ENCODE measurements at places on chromosomes 1 and 21.
A peak's percentile ranks its signal among the peaks of the same experiment; 100 is the strongest.

- no peak for DNase-seq
These were observed 24.7 kb upstream of the CNN3 start for GRCh38 chr1:94951509-94952208.

DNA sequence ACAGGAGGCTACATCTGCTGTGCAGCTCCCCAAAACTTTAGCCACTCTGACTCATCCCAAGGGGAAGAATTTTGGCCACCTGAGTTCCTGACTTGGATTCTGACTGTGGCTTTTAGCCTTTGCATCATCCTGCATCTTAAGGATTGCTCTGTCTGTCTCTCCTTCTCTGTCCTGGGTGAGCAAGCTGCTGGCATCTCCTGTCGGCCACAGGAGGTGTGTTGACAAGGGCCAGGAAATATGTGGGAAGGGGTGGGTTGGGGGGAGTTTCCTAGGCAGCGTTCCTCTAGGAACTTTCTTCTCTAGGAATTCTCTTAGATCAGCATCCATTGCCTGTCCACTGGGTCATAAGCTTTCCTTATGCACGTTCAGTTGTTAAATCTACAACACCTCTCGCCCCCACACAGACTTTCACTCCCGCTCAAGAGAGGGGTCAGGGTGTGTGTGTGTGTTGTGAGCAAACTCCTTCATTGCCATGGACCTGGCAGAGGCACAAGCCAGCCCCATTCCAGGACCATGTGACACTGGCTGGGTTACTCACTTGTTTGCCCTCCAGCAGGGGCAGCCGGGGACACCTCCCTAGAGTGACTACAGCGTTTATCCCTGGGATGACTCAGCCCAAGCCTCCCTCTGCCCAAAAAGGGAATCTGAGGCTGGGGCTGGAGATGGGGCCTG lies 145.0 kb upstream of the DUSP10 start:
- DNase-seq: no peak

GRCh38 chr1:224632921-224633321 lies 16.8 kb downstream of the CNIH3 start:
- DNase-seq: no peak

- DNase-seq: peak; percentile 53
These were observed 428.4 kb upstream of the B3GALT2 start for GRCh38 chr1:193614817-193615216.

GRCh38 chr1:5297886-5298239 lies 643.5 kb downstream of the AJAP1 start:
- DNase-seq: no peak

- DNase-seq: no peak
These were observed 61.8 kb upstream of the PGBD5 start for GRCh38 chr1:230487773-230488428.

- no peak for DNase-seq
These were observed 33.5 kb downstream of the EPHA2 start for GRCh38 chr1:16122350-16122881.

GRCh38 chr1:63255153-63255552 lies 67.2 kb upstream of the FOXD3 start:
- no peak for DNase-seq

DNA sequence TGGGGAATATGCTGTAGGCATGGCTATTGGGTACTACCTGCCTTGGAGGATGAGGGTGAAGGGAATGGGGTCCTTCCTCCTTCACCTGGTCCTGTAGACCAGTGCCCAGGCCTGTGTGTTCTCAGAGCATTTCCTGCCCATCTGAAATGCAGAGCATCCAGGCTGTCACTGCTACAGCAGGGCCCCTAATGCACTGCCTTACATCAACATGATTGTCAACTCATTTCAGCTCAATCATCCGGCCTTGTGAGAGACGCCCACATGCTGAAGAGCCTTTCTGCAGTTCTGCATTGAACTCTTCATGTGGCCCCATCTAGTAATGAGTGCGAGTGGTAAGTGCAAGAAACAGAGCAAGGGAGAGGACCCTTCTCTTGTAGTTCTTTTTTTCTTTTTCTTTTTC lies 39.8 kb upstream of the SRP9 start:
- no peak for DNase-seq

DNA sequence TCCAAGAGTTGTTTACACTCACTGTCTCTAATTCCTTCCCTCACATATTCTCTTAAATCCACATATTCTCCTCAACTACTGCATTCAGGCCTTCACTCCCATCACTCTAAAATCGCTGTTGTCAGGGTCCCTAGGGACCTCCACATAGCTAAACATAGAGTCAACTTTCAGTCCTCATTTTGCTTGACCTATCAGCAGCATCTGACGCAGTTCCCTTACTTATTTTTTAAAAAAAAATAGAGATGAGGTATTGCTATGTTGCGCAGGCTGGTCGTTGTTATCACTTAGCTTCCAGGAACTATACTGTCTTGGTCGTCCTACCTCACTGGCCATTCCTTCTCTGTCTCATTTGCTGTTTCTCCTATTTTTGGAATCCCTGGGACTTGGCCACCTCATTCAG lies 11.7 kb upstream of the PLEKHO1 start:
- no peak for DNase-seq

- no peak for DNase-seq
These were observed 27.7 kb upstream of the FMO1 start for GRCh38 chr1:171220581-171221054.

DNA sequence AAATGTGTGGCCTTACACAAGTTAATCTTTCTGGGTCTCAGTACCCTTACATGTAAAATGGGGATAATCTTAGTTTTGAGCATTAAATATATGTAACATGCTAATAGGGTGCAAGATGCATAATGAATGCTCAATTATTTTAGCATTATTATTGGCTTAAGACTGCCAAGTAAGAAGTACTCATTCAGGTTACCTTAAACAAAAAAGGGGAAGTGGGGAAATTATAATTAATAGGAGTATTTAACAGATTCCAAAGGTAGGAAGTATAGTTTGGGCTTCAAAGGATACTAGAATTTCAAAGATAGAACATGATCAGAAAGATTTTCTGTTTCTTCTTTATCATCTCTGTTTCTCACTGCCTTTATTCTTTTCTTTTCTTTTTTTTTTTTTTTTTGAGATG lies 5.8 kb upstream of the CFAP126 start:
- no peak for DNase-seq

- no peak for DNase-seq
These were observed 1.0 kb downstream of the C1orf198 start for GRCh38 chr1:230867101-230867902.

- DNase-seq: peak; percentile 40
These were observed 74.4 kb downstream of the PTGS2 start for GRCh38 chr1:186605762-186606350.

DNA sequence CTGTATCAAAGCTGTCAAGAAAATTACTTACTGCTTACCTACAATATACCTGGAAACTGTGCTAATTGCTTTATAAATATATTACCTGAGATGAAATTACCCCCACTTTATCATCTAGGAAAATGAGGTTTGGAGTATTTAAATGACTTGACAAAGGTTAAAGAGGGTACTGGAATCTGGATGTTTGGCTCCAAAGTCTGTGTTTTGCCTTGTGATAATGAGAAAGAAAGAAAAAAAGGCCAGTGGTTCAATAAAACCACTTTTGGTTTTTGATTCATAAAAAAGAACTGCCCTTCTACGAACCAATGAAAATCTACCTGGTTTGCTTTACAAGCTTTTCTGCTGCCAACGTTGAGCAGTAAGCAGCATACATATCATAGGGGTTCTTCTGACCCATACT lies 61.3 kb upstream of the MUTYH start:
- no peak for DNase-seq

- DNase-seq: no peak
These were observed 51.0 kb downstream of the EPB41 start for GRCh38 chr1:28965271-28965870.

DNA sequence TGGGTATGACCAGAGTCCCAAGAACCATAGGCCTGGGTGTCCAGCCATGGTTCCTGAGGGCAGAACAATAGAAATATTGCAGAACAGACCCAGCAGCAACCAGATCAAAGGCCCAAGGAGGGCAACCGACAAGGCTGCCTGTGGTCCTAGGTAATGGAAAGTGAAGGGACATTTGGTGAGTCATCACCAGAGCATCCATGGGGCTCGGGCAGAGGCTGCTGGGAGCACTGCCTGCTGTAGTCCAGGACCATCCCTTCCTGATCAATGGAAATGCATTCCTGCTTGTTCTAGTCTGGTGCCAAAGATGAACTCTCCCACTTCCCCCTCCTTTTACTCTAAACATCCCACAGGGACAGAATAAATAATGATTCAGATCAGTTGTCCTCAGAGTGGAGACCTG lies 172.8 kb upstream of the CACNA1E start:
- DNase-seq: no peak

GRCh38 chr1:940107-941014 lies 16.6 kb downstream of the SAMD11 start:
- no peak for DNase-seq

- no peak for DNase-seq
These were observed 1.0 kb downstream of the MANEAL start for GRCh38 chr1:37794372-37795339.

GRCh38 chr1:29633771-29634170 lies 397.4 kb downstream of the PTPRU start:
- no peak for DNase-seq

- no peak for DNase-seq
These were observed 141.7 kb downstream of the GALNT2 start for GRCh38 chr1:230208619-230209261.

DNA sequence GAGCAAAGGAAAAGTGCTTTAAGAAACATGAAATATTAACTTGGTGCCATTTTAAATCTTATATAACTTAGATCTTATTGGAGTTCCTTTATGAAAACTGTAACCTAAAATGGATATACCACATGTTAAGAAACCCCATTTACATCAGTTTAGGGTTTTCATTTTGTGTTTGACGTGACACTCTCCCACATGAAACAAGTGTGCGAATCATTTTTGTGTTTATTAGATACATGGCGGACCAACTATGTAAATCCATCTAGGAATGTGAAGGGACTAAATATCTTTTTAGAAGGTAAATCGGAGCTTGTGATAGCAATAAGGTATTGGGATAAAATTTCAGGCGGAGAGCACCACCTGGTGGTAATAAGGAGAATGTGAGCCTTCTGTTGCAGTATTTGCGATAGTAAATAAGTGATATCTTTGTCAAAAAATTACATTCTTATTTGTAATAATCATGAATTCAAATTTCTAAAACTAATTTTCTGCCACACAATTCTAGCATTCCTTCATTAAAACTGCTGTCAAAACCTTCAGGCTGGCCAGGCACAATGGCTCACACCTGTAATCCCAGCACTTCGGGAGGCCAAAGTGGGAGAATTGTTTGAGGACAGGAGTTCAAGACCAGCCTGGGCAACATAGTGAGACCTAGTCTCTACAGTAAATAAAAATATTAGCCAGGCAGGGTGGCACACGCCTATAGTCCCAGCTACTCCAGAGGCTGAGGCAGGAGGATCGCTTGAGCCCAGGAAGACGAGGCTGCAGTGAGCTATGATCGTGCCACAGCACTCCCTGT lies 31.3 kb downstream of the SMAP2 start:
- DNase-seq: peak; percentile 29

DNA sequence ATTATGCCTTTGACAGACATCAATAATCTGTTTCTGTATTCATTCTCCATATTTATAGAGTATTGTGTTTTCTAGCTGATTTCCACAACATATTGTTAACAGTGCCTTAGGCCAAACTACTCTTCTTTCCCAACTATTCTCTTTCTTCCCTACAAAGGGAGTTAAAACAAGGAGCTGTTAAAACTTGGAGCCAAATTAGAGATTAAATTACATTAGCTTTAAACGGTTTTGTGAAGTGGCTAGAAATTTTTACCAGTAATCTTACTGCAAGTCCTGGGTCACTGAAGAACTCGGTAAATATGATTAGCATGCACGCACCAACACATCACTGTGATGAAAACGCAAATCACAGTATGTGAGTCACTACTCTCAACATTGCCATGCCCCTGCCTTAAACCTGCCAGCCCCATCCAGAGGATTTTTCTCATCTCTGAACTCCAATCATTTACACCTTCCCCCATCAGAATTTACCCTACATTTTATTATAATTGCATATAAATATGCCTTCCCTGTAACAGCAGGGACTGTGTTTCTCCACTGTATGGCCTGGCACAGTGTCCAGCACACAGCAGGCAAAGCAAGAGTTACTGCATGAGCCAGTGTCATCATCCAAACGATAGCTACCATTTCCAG lies 1.5 kb upstream of the PRDX6 start:
- DNase-seq: no peak

GRCh38 chr1:99784809-99785255 lies 18.4 kb upstream of the FRRS1 start:
- DNase-seq: no peak

DNA sequence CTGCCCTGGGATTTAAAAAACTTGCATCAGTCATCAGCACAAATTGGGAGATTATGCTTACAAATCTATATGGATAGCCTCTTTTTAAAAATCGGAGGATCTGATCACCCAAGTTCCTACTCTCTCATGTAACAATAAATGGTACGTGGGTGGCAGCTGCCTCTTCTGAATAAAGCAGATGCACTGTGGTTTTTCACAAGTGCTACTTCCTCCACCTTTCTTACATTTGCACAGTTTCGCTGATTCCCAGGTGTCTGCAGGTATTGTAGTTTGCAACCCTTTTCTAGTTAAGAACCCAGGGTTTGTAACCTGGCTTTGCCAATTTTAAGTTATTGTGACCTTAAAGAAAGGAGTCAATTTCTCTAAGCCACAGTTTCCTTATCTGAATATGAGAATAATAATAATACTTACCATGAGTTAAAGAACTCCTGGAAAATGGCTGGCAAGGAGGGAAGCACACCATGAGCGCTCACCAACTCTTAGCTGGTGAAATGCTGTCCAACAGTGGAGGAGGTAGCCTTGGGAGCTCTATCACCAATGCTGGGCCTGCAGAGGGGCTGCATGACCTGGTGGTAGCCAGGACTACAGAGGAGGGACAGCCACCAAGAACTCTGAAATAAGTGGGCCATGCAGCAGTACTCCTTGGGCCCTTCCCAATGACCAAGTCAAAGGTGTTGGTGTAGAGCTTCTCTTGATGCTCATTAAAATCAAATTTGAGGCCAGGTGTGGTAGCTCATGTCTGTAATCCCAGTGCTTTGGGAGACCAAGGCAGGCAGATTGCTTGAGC lies 30.2 kb upstream of the KCNA2 start:
- no peak for DNase-seq

GRCh38 chr21:38520511-38520910 lies 22.2 kb upstream of the ERG start:
- no peak for DNase-seq

- DNase-seq: no peak
These were observed 25.4 kb downstream of the GADD45A start for GRCh38 chr1:67710417-67710816.

DNA sequence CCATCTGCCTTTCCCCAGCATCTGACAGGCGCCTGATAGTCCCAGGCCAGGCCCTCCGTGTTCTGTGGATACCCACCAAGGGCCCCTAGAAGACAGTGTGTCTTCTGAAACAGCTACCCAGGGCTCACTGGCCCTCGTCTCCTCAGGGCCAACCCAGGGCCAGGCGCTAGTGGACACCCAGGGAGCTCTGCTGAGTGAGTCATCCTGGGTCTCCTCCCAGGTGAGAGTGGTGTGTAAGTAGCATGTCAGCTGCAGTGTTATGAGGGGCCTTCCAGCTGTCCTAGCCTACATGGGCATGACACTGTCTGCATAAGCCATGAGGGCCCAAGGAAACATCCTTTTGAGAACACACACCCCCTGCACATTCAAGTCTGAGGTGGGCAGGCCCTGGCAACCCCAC lies 36.7 kb downstream of the CHD5 start:
- no peak for DNase-seq

GRCh38 chr21:41726630-41726969 lies 40.3 kb downstream of the RIPK4 start:
- no peak for DNase-seq

- DNase-seq: no peak
These were observed 195.5 kb downstream of the ADSS2 start for GRCh38 chr1:244256086-244256676.
